Omental fat pad (tissue), 4 donors: ENCODE measurements at places on chromosomes 1 and 21.

DNA sequence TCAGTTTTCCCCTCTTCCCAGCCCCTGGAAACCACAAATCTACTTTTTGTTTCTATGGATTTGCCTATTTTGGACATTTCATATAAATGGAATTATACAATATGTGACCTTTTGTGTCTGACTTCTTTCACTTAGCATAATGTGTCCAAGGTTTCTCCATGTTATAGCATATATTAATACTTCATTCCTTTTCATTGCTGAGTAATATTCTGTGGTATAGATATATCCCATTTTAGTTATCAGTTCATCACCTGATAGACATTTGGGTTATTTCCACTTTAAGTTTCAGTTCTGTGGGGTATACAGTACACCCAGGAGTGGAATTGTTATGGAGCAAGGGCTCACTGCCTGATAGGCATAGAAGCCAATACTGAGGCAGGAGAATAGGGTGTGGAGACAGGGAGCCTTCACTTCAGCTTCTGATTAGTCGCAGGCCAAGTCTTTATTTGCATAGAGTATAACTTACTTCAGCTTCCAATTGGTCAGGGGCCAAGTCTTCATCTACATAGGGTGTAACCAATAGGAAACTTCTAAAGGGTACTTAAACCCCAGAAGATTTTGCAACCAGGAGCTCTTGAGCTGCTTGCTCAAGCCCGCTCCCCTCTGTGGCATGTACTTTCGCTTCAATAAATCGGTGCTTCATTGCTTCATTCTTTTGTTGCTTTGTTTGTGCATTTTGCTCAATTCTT lies 8.3 kb upstream of the NVL start:
- DNase-seq: no peak

GRCh38 chr1:9182784-9183257 lies 51.8 kb upstream of the H6PD start:
- no peak for DNase-seq

- no peak for DNase-seq
These were observed 6.0 kb upstream of the LRRC71 start for GRCh38 chr1:156914440-156914856.

DNA sequence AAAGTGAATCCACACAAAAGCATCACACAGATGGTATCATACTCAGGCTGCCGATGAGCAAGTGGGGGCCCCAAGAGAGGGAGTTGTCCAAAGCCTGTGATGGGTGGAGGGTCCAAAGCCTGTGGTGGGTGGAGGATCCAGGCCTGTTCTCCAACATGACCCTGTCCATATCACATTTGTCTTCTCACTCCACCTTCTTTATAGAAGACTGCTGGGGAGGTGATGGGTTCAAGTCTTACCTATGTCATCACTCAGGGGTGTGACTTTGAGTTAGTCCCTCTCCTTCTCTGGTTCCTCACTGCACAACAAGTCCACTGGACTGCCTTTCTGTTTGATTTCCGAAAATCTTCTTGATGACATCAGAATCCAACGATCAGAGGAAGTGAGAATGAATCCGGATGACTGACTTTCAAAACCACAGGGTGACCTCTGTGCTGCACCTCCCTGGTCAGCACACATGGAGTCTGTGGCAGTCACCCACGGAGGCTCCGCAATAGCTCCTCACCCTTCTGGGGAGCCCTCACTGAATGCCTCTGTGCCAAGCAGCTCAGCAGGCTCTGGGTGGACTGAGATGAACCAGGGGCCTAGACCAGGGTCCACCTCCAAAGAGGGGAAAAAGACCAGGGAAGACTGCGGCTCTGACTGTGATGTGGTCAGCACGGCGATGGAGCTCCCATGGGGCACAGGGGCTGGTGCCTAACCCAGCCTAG lies 166.8 kb downstream of the HIVEP3 start:
- DNase-seq: no peak

GRCh38 chr1:211928993-211929637 lies 98.6 kb upstream of the LPGAT1 start:
- no peak for DNase-seq

GRCh38 chr1:209755926-209756614 lies at the start of gene TRAF3IP3:
TSS of gene TRAF3IP3 (plus strand) at chr1:209756053. CDS start at chr1:209760040, 3,987 bp downstream.
- no peak for DNase-seq

DNA sequence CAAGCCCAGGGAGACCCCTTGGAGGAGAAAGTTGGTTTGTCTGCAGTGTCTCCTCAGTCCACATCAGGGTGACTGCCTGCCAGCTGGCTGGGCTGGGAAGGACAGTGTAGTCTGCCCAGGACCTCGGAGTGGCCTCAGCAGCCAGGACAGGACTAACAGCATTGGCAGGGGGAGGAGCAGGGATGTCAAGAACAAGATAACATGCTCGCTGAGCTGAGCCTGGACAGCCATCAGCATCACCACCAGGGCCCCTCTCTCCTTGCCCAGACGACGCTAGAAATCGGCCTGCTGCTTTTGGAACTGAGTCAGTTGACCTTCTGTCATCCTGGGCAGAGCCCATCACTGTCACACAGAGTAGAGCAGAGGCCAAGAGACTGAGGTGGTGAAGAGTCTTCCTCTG lies 83.6 kb upstream of the CNTN2 start:
- DNase-seq: no peak

DNA sequence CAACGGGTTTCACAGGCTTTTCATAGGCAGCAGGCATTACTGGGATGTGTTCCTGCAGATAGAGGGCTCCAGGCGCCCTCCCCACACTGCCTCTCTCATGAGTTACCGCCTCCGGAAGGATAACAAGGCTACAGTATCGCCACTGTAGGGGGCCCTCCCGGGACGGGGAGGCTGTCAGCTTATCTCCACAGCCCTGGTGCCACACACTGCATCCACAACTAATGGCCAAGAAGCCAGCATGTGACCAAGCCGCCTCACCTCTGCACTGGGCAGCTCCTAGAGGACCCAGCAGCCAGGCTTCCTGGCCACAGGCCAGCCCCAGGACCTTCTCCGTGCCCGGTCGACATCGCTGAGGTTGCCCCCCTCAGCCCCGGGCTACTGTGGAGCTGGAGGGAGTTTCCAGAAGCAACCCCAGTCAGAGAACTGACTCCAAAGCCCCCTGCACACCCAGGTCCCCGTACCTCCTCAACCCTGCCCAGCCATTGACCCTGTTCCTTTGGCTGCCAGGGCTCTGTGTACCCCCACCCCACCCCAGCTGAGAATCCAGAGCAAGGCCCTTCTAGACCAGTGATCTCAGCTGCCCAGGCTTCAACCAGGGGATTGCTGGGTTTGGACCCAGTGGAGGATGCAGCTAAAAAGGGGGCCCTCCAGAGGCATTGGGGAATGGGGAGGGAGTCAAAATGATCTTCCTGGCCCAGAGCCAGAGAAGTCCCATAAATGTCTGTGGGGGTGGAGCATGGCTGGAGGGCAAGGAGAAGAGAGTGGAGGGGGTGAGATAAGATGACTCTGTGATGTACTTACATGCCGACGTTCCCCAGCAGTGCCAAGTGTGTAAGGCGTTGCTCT lies 45.0 kb downstream of the NEK2 start:
- no peak for DNase-seq
